B cell (primary cell): ENCODE measurements at places on chromosomes 7 and 10. TPM values are rescaled to one million over a fixed set of nuclear protein-coding genes. Genes with fewer than 3 reads are reported as not detected.

DNA sequence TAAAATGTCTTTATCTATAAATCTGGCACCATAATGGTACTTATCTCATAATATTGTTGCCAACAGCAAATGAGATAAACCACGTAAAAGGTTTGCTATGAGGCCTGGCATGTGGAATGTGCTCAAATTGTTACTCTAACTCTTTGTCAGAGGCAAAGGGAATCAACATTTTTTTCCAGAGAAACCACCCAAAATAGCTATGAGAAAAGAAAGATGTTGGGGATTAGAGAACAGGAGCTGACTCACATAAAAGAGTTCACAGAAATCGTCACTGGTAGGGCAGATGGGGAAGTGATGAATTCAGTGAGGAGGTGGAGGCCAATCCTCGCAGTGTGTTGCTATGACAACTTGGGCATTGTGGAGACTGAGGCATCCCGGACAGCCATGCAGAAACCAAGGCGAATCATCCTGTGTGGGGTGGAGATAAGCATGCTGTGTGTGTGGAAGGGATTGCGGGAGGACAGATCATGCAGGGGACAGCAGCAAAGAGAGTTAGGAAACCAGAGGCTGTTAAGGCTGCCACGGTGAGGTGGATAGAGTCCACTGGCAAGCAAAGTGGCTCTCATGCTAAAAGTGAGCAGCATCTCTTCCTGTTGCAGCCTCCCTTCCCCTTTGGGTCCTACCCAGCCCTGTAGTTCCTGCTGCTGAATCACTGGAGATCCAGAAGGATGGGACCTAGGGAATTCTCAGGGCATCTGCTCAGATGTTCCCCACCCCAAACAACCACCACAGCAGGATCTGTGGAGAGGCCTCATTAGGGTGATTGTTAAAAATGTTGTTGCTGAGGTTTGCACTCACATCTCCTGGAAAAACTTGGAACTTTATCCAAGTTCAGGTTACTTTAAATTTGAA, 103.9 kb downstream of the CUBN start:
- no peak overlapping the region for H3K4me3 ChIP-seq
- no peaks in the 10 kb centered on the region for H3K27me3 ChIP-seq
- peaks cover 16% of the 10 kb centered on the region for H3K4me1 ChIP-seq
- no peak overlapping the region for H3K27ac ChIP-seq
- H3K36me3 ChIP-seq, result no peaks in the 10 kb centered on the region
- DNase-seq, result peak; percentile 8

- H3K27me3 ChIP-seq, result no peaks in the 10 kb centered on the region
- H3K36me3 ChIP-seq, result no peaks in the 10 kb centered on the region
- H3K27ac ChIP-seq, result no peak overlapping the region
- H3K4me1 ChIP-seq, result no peaks in the 10 kb centered on the region
- no peak overlapping the region for H3K4me3 ChIP-seq
These were observed 178.4 kb downstream of the MGMT start for GRCh38 chr10:129645487-129645886.

- no peaks in the 10 kb centered on the region for H3K27me3 ChIP-seq
- no peaks in the 10 kb centered on the region for H3K4me1 ChIP-seq
- no peak overlapping the region for H3K27ac ChIP-seq
- no peak for DNase-seq
- H3K36me3 ChIP-seq, result no peaks in the 10 kb centered on the region
These were observed 52.4 kb downstream of the SORBS1 start for GRCh38 chr10:95508730-95509129.

- H3K4me1 ChIP-seq, result no peaks in the 10 kb centered on the region
- H3K36me3 ChIP-seq, result no peaks in the 10 kb centered on the region
- no peaks in the 10 kb centered on the region for H3K27me3 ChIP-seq
- H3K27ac ChIP-seq, result no peak overlapping the region
- no peak for DNase-seq
- no peak overlapping the region for H3K4me3 ChIP-seq
These were observed 21.4 kb upstream of the GSDME start for GRCh38 chr7:24778543-24779282.

DNA sequence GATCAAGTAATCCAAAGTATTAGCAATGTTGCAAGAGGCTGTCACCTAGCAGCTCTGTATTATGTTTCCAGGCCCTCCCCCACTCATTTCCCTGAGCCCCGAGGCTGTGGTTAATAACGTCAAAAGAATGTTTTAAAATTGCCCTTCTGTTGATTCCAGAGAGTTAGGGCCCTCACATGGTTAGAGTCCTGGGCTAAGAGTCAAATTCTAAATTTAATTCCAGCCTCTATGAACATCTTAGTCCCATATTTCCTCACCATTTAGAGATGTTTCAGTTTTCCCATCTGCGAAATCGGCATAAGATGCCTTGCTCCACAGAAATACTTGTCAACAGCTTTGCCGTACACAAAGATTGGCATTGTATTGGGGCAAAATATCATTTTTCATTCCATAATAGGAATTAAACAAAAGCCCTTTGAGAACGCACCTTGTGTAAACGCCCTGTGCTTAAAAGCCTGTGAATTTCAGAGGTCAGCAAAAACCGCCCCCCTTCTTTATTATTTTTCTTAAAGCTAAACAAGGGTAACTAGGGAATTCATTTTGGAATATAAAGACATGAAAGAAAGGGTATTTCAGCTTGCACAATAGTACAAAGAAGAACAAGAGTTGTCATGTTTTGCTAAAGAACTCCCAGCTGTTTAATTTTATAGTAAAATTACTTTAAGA, 135.8 kb downstream of the ARID5B start:
- peak overlapping the region; percentile 84 for H3K27ac ChIP-seq
- DNase-seq, result no peak
- H3K27me3 ChIP-seq, result no peaks in the 10 kb centered on the region
- no peak overlapping the region for H3K4me3 ChIP-seq
- H3K36me3 ChIP-seq, result peaks cover 7% of the 10 kb centered on the region
- peaks cover 79% of the 10 kb centered on the region for H3K4me1 ChIP-seq

DNA sequence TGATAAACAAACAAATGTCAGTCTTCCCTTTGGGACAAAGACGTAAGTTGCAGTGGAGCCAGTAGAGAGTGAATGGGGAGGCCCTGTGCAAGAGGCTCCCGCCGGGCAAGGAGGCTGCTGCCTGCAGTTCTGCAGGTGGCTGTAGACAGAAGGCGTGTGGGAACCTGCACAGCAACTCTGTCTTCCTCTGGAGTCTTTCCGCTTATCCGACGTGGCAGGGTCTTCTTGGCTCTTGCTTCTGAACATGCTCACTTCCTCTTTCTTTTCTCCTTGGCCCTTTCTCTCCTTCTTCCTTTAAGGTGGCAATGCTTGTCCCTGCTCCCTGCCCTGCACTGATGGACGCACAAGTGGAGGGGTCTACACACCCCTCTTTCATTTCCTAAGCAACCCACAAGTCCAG, 122.5 kb downstream of the HIPK2 start:
- no peak overlapping the region for H3K4me3 ChIP-seq
- no peak for DNase-seq

Gene PLXNA4
- total RNA-seq, result not detected in 2 replicates

GRCh38 chr7:151756076-151756731, 120.7 kb downstream of the PRKAG2 start:
- no peaks in the 10 kb centered on the region for H3K4me1 ChIP-seq
- peaks cover 2% of the 10 kb centered on the region for H3K36me3 ChIP-seq
- H3K4me3 ChIP-seq, result no peak overlapping the region

GRCh38 chr7:98185101-98185500, 26.1 kb upstream of the BHLHA15 start:
- no peak for DNase-seq
- no peak overlapping the region for H3K4me3 ChIP-seq
- H3K36me3 ChIP-seq, result no peaks in the 10 kb centered on the region
- H3K27ac ChIP-seq, result no peak overlapping the region
- peaks cover 4% of the 10 kb centered on the region for H3K4me1 ChIP-seq
- peaks cover 5% of the 10 kb centered on the region for H3K27me3 ChIP-seq

DNA sequence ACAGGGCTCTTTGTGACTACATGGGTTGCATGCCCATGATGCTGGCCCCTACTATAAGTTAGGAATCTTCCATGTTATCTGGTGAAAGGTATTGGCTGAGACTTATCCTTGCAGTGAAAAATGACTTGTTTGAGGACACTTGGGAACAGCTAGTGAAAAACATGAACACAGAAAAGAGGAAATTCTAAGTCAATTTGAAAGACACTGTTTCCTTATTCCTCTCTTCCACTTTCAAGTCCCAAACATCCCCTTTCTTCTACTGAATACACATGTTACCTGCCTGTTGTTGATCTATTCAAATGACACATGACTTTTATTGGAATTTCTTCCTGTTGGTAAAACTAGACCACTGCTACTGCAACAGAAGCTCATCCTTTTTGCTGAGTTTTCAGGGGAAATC, 29.5 kb upstream of the PRKCQ start:
- H3K27me3 ChIP-seq, result no peaks in the 10 kb centered on the region
- no peak for DNase-seq
- no peaks in the 10 kb centered on the region for H3K4me1 ChIP-seq
- H3K4me3 ChIP-seq, result no peak overlapping the region

DNA sequence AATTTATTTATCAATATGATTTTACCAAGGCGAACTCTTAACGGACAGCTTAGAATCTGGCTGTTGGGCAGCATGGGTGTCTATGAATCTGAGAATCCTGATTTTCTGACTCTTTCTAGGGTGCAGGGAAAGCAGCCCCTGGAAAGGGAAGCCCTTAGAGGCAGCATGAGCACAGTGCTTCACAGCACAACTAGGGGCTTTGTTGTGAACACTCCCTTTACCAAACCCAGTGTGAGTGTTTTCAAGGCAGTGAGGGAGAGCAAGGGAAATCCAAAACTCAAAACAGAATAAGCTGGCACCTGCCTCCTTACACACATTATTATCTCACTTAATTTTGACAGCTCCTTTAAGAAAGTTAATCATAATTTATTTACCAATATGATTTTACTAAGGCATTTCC, 116.3 kb upstream of the CSTF2T start:
- H3K4me1 ChIP-seq, result no peaks in the 10 kb centered on the region
- DNase-seq, result no peak
- H3K4me3 ChIP-seq, result no peak overlapping the region
- H3K36me3 ChIP-seq, result no peaks in the 10 kb centered on the region
- H3K27me3 ChIP-seq, result no peaks in the 10 kb centered on the region

Gene FLNC
- total RNA-seq, result not detected in 2 replicates

- H3K36me3 ChIP-seq, result no peaks in the 10 kb centered on the region
- H3K4me1 ChIP-seq, result peaks cover 8% of the 10 kb centered on the region
- H3K4me3 ChIP-seq, result no peak overlapping the region
These were observed 78.5 kb upstream of the FRMD4A start for GRCh38 chr10:14409247-14409646.

Gene AKR1C1
- total RNA-seq, result not detected in 2 replicates

DNA sequence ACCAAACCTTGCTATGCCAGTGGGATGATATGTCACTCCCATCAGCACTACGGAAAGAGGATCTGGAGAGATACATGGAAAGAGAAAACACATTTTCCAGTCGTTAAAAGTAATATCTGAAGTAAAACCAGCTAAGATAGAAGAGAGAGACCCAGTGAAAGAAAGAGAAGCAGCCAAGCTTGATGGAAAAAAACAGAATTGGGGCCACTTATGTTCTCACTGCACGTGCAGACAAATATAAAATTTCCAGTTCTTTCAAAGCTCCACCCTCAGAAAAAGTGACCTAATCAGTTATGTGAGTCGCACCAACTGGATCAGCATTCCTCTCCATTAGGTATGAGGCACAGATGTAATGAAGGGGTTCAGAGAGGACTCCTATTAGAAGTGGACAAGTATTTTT, 266.1 kb downstream of the MTERF1 start:
- H3K36me3 ChIP-seq, result no peaks in the 10 kb centered on the region
- no peak for DNase-seq
- H3K27me3 ChIP-seq, result no peaks in the 10 kb centered on the region

Gene MRLN
- not detected in 2 replicates for total RNA-seq

- DNase-seq, result no peak
- H3K4me1 ChIP-seq, result no peaks in the 10 kb centered on the region
- H3K27me3 ChIP-seq, result no peaks in the 10 kb centered on the region
- H3K27ac ChIP-seq, result no peak overlapping the region
- H3K4me3 ChIP-seq, result no peak overlapping the region
These were observed 113.1 kb downstream of the NT5C2 start for GRCh38 chr10:103079946-103080345.

GRCh38 chr10:111146025-111146640, 69.3 kb downstream of the ADRA2A start:
- H3K27ac ChIP-seq, result no peak overlapping the region
- H3K4me1 ChIP-seq, result no peaks in the 10 kb centered on the region
- no peak overlapping the region for H3K4me3 ChIP-seq
- H3K36me3 ChIP-seq, result no peaks in the 10 kb centered on the region
- peaks cover 7% of the 10 kb centered on the region for H3K27me3 ChIP-seq

Gene DIP2C
- 1.5 and 1.9 TPM in 2 replicates for total RNA-seq

- no peak overlapping the region for H3K27ac ChIP-seq
- no peak overlapping the region for H3K4me3 ChIP-seq
- H3K36me3 ChIP-seq, result peaks cover 9% of the 10 kb centered on the region
- DNase-seq, result no peak
These were observed 26.7 kb downstream of the TSPAN14 start for GRCh38 chr10:80480852-80481251.

DNA sequence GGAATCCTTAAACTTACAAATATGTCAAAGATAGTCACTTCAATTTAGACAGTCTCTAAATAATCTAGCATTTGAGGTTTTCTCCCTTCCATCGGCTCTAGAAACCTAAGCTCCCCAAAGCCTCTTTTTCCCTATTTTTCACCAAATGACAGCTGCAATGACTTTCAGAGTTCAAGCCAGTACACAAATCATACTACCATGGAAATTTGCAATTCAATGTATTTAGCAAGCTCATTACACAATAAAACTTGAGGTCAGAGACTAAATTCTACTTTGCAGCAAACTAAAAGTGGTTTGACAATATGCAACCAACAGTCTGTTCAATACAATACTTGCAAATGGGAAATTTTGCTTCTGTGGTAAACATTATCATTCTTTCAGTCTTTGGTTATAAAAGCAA, 80.3 kb downstream of the SKIDA1 start:
- no peak for DNase-seq
- H3K27ac ChIP-seq, result no peak overlapping the region
- H3K27me3 ChIP-seq, result no peaks in the 10 kb centered on the region
- H3K36me3 ChIP-seq, result no peaks in the 10 kb centered on the region
- no peaks in the 10 kb centered on the region for H3K4me1 ChIP-seq
- H3K4me3 ChIP-seq, result no peak overlapping the region

GRCh38 chr10:15344876-15345285, 26.2 kb downstream of the FAM171A1 start:
- DNase-seq, result no peak
- H3K4me1 ChIP-seq, result no peaks in the 10 kb centered on the region
- H3K27ac ChIP-seq, result no peak overlapping the region
- no peak overlapping the region for H3K4me3 ChIP-seq
- H3K27me3 ChIP-seq, result no peaks in the 10 kb centered on the region

GRCh38 chr10:14050598-14050997, 280.1 kb downstream of the FRMD4A start:
- H3K27ac ChIP-seq, result no peak overlapping the region
- no peaks in the 10 kb centered on the region for H3K4me1 ChIP-seq
- no peak for DNase-seq
- H3K36me3 ChIP-seq, result no peaks in the 10 kb centered on the region
- H3K27me3 ChIP-seq, result no peaks in the 10 kb centered on the region

- no peaks in the 10 kb centered on the region for H3K27me3 ChIP-seq
- H3K27ac ChIP-seq, result no peak overlapping the region
- H3K36me3 ChIP-seq, result no peaks in the 10 kb centered on the region
- no peaks in the 10 kb centered on the region for H3K4me1 ChIP-seq
These were observed 24.0 kb downstream of the NPC1L1 start for GRCh38 chr7:44517175-44517574.
